GM06990 (cell line): ENCODE measurements at places on chromosomes 6 and 20.

GRCh38 chr6:144519426-144519825 is 234.3 kb downstream of the UTRN start:
- DNase-seq: no peak

GRCh38 chr6:12952318-12952717 is 235.8 kb downstream of the PHACTR1 start:
- DNase-seq: no peak

DNA sequence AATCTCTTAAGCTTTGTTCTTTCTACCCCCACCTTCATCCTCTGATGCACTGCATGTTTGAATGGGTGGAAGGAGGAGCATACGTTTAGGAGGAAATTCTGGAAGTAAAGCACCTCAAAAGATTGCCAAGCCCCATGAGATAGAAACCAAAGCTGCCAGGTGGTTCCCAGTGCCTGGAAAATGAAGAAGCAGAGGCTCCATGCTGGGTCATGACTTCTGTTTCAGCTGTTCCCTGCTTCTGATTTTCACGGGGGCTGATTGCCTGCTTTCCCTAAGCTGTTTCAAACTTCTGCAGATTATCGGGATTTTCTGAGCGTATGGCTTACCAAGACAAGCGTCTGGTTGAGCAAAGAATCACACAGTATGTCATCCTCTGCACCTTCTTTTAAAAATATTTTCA is 87.5 kb upstream of the SYNDIG1 start:
- DNase-seq: no peak

GRCh38 chr20:14800707-14801425 is 463.5 kb upstream of the FLRT3 start:
- DNase-seq: no peak

GRCh38 chr6:170087941-170088581 is 202.8 kb downstream of the DLL1 start:
- peak; percentile 89 for DNase-seq

DNA sequence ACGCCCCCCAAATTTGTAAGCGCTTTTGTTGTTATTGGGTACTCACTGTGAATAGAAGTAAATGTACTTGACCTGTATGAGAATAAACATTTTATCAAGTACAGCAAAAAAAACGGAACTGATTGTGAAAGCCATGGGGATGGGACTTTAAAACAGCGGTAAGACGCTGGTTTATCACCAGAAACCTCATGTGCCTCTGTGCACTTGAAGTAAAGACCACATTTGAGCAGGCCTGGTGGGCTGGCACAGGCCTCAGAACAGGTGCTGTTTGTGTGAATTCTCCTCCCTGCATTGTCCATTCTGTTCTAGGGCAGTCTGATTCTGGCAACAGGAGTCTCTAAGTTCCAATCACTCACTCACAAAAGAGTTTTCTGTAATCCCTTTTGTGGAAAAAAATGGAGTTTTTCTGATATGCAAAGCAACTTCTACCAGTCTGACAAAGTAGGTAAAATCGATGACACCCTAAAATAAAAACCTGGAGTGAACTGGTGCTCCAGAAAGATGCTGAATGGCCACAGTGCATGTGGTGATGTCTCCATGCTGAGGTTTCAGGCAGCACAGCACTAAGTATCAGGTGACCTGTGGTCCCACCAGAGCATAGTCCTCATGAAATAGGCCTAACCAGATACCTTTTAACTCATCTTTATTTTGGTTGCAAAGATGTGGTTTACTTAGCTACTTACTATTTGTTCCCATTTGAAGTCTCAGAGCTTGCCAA is 53.9 kb downstream of the STX7 start:
- DNase-seq: no peak

DNA sequence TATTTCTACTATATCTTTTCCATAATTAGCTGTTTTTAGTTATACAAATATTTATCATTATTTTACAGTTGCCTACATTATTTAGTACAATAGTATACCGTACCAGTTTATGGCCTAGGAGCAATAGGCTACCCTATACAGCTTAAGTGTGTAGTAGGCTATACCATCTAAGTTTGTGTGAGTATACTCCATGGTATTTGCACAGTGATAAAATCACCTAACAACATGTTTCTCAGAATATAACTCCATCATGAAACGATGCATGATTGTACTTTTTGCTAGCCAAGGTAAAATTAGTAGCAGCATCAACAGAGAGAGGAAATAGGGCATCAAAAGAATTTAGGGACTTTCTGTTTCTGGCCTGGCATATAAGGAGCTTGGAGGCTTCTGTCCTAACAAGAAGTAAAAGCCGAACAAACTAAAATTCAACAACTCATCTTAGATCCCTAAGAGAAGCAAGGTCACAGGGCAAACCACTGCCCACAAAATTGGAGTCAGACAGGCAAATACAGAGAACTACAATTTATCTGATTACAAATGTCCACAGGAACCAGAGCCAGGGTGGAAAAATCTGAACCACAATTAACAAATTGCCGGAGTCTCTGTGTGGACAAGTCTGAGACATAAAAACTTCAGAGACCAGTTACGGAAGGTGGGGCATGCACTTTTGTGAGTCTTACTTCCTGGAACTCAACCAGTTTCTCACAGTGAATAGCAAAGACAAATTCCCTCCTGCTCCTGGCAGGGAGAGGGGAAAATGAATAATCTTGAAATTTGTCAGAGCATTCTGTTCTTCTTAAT is 671.4 kb downstream of the RFPL4B start:
- no peak for DNase-seq

DNA sequence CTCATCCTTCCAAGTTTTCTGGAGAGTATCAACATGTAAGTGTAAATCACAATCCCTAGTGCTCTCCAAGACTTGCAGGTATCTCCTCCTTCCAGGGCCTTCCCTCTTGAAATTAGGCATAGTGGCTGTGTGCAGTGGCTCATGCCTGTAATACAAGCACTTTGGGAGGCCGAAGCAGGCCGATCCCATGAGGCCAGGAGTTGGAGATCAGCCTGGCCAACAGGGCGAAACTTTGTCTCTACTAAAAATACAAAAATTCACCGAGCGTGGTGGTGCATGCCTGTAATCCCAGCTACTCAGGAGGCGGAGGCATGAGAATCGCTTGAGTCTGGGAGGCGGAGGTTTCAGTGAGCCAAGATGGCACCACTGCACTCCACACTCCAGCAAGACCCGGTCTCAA is 9.4 kb upstream of the ANGPT4 start:
- no peak for DNase-seq

DNA sequence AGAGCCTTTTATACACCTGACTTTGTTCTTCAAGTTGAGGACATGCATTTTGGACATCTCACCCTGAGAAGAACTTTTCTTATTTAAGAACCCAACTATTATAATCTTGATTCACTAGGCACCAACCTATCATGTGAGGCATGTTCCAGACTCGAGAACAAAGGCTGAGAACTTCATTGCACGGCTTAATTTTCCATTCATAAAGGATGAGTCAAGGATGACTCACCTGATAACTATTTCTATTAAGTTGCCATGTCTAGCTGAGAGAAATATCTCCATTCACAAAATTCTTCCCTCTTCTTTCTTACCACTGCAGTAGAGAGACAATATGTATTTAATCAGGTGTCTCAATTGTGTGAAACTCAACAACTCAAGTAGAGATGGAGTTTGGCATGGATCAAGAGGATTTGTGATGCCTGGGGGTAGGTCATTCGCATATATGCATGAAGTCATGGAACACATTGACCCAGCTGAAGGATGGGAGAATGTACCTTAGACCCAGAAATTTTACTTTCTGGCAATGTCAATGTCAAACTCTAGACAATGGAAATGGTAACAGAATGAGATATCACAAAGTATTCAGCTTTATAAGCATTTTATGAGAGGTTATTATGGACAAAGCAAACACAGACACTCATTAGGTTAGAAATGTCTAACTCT is 208.7 kb upstream of the PRND start:
- no peak for DNase-seq

DNA sequence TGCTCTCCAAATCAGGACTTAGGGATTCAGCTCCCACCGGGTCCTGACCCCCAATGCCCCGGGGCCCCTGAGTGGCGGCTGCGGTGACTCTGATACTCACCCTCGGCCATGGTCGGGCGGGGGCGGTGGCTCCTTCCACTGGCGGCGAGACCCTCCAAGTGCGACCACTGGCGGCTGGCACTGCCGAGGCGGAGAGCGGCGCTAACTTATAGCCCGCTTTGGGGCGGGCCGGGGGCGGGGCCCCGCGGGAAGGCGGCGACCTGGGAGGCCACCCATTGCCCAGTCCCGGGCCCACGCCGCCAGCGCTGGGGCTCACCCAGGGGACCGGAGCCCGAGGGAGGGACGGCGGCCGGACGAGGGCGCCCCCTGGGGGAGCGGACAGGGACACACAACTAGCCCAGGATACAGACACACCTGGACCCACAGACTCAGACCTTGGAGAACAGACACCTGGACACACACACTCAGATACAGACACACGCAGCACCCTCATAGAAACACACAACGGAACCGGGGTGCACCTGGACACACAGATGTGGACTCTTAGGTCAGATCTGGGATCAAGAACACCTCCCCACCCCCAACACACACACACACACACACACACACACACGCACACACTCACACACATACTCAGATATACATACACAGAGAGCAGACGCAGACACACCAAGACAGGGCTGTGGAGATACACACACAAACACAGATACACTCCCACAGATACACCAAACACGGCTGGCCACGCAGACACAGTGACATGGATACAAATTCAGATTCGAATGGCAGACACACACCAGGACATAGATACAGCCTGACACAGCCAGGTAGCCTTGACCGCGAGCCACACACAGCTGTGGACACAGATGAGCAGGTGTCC is at the start of gene TGM2:
Gene TGM2, minus strand, starts transcription at position 182 of the 877 bp plus-strand sequence. Its CDS starts 72 bp downstream, at position 110.
- DNase-seq: peak; percentile 73

- DNase-seq: peak; percentile 26
Measured at GRCh38 chr6:25006565-25007001, 70.8 kb upstream of the RIPOR2 start.

DNA sequence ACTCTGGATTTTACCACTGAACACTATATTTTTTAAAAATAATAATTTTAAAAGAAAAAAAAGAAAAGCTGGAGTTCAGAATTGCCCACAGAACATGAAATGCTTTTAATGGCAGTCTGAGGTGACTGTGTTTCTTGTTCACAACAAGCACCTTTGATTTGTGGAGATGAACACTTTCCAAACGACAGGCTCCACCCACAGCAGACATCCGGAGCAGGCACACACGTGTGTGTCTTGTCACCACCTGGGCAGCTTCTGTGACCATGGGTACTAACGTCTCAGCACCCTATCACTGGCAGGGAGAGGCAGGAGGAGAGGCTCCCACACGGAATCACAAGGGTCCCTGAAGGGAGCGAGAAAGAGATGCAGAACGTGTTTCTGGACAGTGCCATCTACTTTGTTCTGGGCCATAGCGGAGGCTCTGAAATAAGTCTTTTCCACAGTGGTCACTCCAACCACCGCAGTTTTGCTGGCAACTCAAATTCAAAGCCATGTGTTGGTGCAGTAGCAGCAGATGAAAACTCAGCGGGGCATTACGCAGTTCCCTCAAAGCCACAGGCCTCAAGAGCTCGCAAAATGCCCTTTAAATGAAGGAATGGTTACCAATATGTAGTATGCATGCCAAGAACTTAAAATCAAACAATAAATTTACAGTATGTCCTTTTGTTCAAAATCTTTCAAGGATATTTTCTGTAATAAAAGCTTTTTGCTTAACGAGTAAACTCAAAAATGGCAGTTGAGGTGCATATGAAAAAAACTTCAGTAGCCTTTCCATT is 242.2 kb downstream of the FOXC1 start:
- DNase-seq: no peak

- no peak for DNase-seq
Measured at GRCh38 chr6:157488058-157488457, 107.1 kb downstream of the ZDHHC14 start.

- DNase-seq: no peak
Measured at GRCh38 chr6:170148709-170149470, 142.0 kb downstream of the DLL1 start.

- no peak for DNase-seq
Measured at GRCh38 chr6:170158296-170159021, 132.4 kb downstream of the DLL1 start.

GRCh38 chr20:47921408-47921807 is 136.1 kb upstream of the SULF2 start:
- no peak for DNase-seq

- DNase-seq: no peak
Measured at GRCh38 chr20:46023999-46024398, 5.0 kb upstream of the SLC12A5 start.

DNA sequence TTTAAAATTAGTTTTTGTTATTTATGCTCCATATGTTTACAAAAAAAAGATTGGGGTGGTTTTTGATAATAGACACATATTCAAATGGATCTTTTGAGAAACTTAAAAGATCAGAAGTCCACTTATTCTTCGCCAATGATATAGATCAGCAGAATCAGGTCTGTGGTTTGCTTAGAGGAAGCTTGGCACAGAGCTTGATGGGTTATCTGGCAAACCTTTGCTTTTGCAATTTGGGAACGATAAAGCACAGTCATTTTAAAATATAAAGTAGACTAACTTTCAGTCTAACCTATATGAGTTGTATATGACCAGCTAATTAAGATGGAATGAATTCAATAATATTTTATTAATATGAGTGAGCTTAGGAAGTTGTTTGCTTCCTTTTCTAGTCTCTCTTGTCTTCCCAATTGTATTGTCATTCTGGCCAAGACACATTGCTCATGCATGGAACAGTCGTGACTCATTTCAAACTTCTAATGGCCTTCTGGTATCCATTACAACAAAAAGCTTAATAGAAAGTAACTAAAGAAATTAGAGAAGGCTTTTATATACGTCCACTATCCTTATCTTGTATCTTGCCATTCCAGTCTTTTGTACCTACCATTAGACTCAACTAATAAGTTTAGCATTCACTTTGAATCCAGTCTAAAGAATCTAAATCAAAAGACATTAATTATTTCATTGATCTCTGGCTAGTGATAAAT is 118.7 kb downstream of the TBX18 start:
- no peak for DNase-seq

DNA sequence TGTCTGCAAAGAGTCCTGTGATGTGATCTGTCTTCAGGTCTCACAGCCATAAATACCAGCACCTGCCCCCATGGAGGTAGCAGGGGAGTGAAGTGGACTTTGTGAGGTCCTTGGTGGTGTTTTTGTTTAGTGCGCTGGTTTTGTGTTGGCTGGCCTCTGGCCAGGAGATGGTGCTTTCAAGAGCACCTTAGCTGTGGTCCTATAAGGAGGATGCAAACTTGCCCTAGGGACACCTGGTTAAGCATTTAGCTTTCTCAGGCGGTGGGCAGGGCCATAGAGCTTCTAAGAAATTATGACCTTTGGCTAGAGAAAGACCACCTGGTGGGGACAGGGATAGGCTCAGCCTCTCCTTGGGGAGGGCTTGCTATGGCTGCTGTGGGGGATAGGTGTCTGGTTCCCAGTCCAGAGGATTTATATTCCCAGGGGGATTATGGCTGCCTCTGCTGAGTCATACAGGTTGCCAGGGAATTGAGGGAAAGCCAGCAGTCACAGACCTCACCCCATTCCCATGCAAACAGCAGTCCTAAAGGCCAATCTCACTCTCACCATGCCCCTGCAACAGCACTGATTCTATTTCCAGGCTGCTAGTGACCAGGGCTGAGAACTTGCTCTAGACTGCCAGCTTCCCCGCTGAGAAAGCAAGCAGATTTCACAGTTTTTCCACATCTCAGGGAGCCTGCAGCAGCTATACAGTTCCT is 259.3 kb downstream of the TFAP2B start:
- no peak for DNase-seq
